ENCODE measurements at places on chromosomes 12 and 14.

GRCh38 chr12:122022393-122023338 is 982 bp downstream of the BCL7A start:
- peak; percentile 23 for DNase-seq

GRCh38 chr12:131434208-131435125 is 276.4 kb upstream of the SFSWAP start:
- DNase-seq = no peak

DNA sequence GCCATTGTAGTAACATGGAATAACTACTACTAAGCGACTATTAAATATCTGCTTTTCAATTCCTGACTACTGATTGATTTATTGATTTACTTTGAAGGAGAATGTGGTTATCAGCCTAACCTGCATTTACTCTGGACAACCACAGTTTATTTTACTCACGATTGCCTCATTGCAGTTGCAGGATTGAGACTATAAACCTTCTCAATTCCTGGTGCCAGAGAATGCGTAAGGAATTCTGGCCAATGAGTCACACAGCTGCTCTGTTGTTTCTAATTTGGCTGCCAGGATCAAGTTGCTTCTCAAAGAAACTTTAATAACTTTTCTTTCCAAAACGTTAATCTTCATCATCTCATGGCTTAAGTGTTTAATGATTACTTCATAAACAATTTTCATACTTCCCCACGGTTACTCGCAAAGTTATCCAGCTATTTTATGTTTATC is 13.1 kb upstream of the TMTC1 start:
- DNase-seq = no peak

DNA sequence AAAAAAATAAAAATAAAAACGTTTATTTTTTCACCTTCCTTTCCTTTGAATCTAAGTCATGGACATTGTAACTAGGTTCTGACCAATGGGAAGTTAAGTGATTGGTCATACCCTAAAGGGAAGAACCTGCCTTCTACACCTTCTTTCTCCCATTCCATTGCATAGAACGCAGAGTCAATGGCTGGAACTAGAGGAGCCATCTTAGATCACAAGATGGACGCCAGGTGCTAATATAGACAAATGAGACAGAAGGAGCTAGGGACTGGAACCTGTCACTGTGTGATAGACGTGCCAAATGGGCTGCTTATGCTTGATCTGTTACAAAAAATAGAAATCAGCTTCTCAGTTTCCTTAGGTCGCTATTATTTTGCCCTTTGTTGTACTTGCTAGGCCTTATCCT is 606.6 kb downstream of the MED13L start:
- DNase-seq = no peak

DNA sequence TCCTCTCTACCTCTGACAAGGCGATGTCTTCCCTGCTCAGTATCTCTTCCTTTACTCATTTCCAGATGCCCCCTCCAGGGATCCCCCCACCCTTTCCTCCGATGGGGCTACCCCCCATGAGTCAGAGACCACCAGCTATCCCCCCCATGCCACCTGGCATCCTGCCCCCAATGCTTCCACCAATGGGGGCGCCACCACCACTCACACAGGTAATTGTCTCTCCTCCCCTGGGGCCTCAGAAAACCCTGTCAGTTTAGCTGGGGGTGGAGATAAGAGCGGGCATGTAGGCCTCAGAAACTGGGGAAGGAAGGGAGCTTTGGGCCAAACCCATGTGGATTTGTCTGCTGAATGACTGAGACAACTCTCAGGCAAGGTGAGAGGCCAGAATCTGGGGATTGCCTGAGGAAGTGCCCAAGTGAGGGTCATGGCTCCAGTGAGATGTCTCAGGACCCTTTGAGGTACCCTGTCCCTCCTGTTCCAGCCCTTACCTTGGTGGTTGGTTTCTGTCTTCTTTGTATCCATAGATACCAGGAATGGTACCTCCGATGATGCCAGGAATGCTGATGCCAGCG is 8.1 kb downstream of the PRPF40B start:
- no peak for DNase-seq

DNA sequence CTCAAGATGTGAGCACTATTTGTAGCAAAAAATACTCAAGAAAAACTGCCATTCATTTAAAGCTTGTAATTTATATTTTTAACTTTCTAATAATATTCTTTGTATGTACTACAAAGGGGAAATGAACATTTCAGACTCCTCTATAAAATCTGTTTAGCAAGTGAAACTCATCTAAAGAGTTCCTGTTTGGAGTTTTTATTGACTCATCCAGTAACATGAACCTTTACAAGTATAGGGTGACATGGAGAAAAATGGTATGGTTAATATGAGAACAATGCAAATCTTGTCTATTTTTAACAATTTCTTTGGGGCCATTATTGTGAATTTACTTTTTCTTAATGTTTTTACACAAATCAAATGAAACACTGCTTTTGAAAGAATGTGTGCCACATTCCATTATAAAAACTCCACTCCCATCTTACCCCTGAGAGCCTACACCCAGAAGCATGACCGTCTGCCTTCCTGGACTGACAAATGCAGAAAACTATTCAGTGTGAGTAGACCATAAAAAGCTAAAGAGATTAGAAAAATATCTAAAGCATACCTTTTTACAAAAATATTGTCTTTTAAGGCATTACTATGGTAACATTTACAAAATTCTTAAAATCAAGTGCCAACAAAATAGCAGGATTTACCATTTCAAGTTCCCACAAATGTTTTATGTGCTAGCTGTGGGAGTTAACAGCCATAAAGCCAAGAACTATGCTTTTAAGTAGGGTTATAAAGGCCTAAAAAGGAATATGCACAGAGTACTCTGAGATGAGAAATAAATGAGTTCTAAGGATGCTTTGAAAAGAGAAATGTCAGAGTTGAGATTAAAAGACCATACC is 144.0 kb downstream of the ADAMTS20 start:
- DNase-seq = no peak

DNA sequence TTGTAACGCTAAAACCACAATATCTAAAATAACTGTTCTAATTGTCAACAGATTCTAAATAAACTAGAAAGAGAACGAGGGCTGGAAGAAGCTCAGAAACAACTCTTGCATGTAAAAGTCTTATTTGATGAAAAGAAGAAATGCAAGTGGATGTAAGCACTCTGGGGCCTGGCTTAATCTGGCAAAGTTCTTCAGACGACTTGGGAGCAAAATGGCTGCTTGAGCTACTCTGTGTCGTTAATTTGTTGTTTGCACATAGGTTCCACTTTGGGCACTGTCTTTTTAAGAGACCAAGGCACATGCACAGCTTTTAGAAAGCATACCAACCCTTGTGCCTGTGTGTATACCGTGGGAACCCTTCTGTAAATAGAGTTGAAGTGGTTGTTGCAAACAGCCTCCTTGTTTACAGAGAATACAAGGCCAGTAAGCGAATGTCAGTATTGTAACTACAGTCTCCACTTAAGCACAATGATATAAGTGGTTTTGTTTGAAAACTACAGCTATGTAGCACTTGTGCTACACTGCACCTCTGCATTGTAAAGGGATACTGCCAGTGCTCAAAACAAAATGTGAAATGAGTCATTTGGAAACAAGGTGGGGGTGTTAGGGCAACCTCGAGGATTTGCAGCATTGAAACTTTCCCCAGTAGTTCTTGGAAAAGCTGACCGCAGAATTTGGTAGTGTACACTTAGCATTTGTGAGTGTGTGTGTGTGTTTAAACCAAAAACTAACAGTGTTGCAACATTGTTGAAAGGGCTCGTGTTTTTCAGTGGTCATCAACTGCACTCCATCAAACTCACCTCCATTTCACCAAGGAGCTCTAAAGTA is 154.3 kb downstream of the CEP83 start:
- no peak for DNase-seq

GRCh38 chr12:46453428-46453827 is 80.9 kb upstream of the SLC38A2 start:
- DNase-seq = no peak

GRCh38 chr12:131860472-131861260 is 32.5 kb downstream of the MMP17 start:
- DNase-seq = no peak

DNA sequence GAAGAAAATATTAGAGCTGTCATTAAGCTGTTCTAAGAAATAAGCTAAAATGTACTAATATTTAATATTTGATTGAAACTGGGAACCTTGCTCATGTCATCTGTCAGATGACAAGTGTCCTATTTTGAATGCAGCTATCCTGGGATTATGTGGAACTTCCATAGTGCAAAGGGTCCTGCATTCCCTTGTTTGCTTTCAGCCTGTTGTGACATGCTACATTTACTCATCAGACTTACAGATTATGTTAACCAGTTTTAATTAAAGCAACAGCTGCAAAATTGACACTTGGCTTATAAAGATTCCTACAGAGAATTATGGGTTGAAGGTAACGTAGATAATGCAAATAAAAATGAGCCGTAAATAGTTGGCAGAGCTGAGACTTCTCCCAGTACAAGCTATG is 458.4 kb upstream of the RGS6 start:
- no peak for DNase-seq

- DNase-seq = no peak
Observed at GRCh38 chr12:71551529-71551928, 111.9 kb downstream of the LGR5 start.

- no peak for DNase-seq
Observed at GRCh38 chr14:95816539-95816938, 60.1 kb upstream of the TUNAR start.

- no peak for DNase-seq
Observed at GRCh38 chr12:452667-453210, 7.0 kb upstream of the B4GALNT3 start.

All from progenitor cell of endocrine pancreas (in vitro differentiated cells).